Right ventricle myocardium inferior (tissue), 1 donor: ENCODE measurements at places on chromosomes 3 and 15.
A peak's percentile ranks its signal among the peaks of the same experiment; 100 is the strongest.

DNA sequence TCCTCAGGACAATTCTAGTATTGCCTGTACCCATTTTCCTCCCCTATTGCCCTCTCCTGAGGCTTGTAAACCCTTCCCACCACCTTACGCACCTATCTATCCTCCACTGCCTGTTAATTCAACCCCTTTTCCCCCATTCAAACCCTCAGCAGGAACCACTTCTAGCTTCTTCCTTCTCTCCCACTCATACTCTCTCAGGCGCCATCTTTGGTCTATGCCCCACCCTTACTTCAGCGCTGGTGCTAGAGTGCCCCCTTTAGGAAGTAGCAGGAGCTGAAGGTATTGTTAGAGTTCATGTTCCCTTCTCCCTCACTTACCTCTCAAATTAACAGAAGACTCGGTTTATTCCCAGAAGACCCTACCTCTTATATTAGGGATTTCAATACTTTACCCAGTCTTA, 121.8 kb upstream of the NLGN1 start:
- no peak for DNase-seq

GRCh38 chr3:64539451-64540196, 148.2 kb downstream of the ADAMTS9 start:
- DNase-seq, result no peak

DNA sequence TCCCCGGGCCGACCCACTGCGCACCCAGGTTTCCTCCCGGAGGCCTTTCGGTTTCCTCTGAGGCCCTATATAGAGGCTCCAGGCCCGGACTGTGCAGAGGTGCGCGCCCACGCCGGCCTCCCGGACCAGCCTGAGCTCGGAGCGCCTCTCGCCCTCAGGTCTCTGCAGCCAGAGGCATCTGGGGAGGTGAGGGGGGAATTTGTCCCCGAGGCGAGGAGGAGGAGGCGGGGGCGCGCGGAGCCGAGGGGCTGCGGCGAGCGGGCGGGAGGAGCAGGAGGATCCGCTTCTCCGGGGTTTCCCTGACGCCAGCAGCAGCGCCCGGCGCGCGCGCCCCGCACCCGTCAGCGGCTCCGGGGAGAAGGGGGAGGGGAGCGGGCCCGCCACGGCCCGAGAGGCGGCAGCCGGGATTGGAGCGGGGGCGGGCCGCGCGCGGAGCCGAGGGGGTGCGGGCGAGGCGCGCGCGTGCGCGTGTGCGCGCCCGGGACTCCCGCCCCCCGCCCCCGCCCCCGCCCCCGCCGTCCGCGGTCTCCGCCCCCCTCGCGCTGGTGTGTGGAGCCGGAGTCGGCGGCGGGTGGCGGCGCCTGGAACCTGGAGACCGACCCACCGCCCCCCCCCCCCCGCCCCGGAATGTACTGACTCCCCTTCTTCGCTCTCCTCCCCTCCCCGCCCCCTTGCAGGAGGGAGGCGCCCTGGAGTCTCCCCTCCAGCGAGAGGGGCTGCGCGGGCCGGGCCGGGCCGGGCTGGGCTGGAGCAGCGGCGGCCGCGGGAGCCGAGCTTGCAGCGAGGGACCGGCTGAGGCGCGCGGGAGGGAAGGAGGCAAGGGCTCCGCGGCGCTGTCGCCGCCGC, at the start of gene NEO1:
Gene NEO1 (plus strand): TSS at position 657 of the 846 bp plus-strand sequence. CDS start 213 bp downstream, outside the sequence.
- peak; percentile 88 for DNase-seq

DNA sequence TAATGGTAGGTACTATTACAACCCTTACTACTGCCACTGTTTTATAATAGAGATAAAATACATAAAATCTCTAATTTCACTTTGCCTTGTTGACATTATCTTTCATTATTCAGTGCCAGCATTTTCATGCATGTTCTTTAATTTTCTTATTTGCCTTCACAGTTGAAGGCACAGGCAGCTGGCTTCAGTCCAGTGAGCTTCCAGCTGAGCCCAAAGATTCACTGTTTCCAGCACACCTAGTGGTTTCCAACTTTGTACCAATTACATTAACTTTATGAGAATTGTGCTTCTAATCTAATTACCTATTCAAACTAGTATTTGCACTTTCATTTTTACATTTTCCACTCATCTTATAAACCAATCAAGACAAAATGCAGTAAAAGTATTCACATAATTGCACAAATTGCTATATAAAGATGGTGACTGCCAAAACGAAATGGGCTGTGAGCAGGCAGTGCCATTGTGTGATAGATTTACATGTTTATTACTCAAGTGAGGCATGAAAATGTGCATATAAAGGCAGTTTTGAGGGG, 228.3 kb downstream of the MFSD1 start:
- no peak for DNase-seq
